ENCODE measurements at places on chromosomes 3 and 15.

DNA sequence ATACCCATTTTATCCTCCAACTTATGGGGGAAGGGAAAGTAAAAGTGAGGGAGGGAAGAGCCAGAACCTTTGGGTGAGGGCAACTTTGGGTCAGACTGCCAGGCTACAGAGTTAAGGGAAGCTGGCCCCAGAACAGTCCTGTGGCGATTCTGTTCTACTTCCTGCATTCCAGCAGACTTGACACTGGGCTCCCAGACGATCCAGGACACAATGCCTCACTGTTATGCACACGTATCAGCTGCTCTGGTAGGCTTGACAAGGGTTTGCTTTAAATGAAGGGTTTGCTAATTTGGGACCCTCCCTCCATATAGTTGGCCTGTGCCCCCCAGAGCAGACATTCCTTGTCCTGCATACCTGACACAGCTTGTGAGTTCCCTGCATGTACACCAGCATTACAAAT, 10.7 kb downstream of the GORASP1 start:
- no peak for DNase-seq

DNA sequence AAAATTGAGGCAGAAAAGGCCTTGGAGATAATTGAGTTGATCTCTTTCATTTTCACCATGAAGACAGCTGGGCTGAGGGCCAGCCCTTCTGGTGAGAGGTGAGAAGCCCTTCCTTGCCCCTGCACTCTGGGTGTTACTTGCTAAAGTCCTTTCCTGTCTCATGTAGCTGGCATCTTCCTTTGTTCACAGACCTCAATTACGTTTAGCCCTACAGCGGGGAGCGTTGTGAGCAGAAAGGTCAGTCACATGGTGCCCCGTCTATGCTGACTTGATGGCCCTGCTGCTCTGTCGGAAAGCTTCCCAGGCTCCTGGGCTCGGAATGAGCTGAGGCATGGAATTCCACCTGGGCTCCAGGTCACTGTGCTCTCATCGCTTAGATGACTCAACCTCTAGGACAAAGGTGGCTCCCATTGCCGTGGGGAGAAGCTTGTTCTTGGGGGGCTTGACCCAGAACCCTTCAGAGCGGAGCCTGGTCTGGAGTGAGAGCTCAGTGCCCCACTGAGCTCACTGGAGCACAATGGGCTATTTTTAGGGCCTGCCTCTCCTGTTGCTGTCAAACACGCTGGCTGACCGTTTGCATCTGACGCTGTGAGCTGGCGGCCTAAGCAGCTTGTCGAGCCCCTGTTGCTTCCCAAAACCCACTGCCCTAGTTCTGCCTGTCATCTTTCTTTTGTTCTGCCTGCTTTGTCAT, 47.0 kb downstream of the RPLP1 start:
- DNase-seq, result no peak

- no peak for DNase-seq
Observed at GRCh38 chr3:61877359-61878138, 316.2 kb downstream of the PTPRG start.

- no peak for DNase-seq
Observed at GRCh38 chr3:43796041-43796596, 105.4 kb downstream of the ABHD5 start.

DNA sequence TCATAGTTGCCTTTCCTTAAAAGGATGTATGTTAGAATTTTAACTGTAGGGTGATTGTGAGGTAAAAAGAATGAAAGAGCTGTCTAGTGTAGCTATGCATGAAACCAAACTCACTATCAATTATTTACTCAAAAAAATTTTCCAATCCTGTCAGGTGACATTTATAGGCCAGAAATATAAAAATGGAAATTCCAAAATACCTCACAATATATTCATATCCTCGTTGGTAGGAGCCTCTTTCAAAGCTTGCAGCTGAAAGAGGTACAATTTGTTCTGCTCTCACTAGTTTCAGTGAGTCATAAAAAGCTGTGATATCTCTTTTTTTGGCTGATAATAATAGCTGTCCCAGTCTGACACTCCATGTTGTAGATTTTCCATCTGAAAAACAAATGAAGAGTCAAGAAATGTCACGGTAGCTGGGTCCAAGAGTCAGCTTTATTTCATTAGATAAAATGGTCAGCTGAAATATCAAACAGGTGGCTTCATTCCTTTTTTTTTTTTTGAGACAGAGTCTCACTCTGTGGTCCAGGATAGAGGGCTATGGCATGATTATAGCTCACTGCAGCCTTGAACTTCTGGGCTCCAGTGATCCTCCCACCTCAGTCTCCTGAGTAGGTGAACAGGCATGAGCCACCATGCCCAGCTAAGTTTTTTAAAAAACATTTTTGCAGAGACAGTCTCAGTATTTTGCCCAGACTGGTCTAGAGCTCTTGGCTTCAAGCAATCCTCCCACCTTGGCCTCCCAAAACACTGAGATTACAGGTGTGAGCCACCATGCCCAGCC, 50.8 kb upstream of the XRN1 start:
- DNase-seq, result no peak
